ENCODE measurements at places on chromosomes 4 and X.

DNA sequence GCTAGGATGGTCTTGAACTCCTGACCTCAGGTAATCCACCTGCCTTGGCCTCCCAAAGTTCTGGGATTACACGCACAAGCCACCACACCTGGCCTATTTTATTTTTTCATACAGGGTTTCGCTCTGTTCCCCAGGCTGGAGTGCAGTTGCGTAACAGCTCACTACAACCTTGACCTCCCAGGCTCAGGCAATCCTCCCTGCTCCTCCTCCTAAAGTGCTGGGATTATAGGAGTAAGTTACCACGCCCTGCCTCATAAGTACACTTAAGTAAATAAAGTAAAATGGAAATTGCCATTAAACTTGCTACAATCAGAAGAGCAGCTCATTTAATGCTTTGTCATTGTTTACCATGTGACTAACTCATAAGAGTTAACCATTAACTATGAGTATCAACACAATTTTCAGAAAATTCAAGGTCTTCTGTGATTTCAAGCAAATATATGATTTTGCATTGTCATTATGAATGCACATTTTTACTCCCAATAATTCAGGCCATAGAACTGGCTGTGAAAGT lies 12.3 kb downstream of the UGDH start:
- no peak for DNase-seq

- DNase-seq = no peak
Observed at GRCh38 chr4:189800545-189801088, 140.1 kb upstream of the FRG1 start.

DNA sequence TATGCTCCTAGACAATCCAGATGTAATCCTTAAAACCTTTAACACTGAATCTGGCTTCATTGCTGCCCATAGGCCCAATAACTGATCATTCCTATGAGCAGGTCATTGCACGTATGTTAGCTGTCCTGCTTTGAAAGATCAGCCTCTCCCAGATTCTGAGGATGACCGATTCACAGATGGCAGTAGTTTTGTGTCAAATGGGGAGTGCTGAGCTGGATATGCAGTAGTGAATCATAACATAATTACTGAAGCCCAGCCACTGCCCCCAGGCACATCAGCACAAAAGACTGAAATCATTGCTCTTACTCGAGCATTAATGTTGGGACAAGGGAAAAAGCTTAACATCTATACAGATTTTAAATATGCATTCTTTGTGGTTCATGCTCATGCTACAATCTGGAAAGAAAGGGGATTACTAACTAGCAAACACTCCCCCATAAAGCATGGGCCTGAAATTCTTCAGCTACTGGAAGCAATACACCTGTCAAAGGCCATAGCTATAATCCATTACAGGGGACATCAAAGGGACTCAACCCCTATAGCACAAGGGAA lies 16.4 kb upstream of the ZNF280C start:
- no peak for DNase-seq

GRCh38 chr4:140793291-140793690 lies 37.1 kb upstream of the TBC1D9 start:
- DNase-seq = no peak

GRCh38 chrX:150880808-150881165 lies 17.7 kb downstream of the CD99L2 start:
- DNase-seq = no peak

GRCh38 chr4:12165616-12166015 lies 736.9 kb upstream of the HS3ST1 start:
- no peak for DNase-seq

DNA sequence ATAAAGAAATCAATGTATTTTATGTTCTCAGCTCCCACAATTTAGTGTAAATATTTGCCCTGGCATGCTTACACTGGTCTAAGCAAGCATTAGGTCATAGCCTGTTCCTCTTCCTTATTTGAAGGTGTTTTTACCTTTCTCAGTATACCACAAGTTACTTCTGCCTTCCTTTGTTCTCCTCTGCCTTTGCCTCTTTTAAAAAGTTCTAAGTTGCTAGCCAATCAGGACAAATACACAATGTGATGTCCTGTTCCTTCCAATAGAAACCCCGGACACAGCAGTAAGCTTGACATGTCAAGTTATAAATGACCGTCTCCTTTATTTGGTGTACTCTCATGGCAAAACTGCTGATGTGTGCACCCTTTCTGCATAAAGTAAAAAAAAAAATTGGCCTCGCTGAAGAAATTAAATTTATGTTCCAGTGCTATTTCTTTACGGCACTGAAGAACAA lies 49.4 kb downstream of the UGT2B10 start:
- DNase-seq = no peak

GRCh38 chr4:115489279-115489678 lies 375.9 kb upstream of the NDST4 start:
- DNase-seq = no peak

GRCh38 chr4:7793186-7793585 lies 146.5 kb downstream of the AFAP1 start:
- DNase-seq = no peak

GRCh38 chr4:3301450-3302172 lies 8.8 kb downstream of the RGS12 start:
- DNase-seq = no peak

DNA sequence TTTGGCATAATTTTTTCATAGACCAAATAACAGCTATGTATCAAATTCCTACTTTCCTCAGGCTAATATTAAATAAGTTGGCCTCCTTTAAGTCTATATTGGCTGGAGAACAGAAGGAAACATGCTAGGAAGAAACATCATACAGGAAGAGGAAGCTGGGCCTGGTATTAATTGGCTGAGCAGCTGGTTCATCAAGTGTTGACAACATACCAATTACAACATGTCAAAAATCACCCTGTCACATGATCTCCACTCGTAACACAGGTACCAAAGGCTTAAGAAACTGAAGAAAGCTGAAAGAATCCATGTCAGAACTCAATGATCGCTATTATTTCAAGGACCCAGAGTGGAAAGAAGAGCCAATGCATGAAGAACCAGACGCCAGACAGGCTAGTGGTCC lies 10.5 kb downstream of the WDFY3 start:
- DNase-seq = no peak

- DNase-seq = no peak
Observed at GRCh38 chr4:69822198-69822597, 37.7 kb downstream of the SULT1E1 start.

DNA sequence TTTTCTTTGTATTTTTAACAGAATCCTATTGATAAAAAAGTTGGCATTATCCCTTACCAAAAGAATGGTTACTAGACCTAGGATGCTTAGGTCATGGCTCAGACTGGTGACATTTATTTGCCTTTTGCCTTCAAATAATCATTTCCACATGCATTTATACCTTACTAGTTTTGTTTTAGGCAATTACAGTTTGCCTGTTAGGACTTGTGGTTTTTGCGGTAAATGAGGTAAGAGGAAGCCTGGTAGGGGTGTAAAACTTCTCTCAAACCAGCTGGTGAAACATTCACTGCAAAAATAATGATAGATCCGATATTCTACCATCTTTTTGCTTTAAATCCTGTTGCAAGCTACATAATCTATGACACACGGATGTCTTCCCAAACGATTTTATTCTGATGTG lies 12.1 kb downstream of the LAMP2 start:
- DNase-seq = no peak

- DNase-seq = no peak
Observed at GRCh38 chr4:33577791-33578190, 2666.5 kb downstream of the ARAP2 start.

GRCh38 chr4:43242606-43243005 lies 350.1 kb downstream of the GRXCR1 start:
- no peak for DNase-seq

- DNase-seq = no peak
Observed at GRCh38 chrX:47815901-47816845, 20.5 kb upstream of the ZNF81 start.

DNA sequence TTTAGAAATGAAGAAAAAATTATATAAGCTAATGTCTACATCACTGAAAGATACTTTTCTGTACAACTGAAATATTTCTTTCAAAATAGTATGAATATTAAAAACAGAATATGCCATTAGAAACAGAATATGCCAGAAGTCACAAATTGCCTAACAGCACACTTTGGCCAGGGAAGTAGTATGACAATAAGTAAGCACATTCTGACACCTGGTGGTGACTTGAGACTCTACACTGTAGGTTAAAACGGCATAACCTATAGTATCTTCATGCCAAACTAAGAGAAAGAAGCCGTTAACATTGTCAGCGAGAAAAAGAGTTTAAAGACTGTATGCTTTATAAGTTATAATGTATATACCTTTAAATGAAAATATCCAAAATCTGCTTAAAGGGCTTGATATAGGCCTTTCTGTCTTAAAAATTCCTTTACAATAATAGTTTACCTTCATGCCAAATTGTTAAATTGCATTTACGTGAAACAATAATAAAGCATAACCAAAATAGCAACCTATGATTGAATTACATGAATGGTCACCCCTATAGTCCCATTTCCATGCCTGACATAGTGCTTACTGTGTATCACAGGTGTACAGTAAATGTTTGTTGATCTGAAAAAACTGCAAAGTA lies 32.8 kb downstream of the FAM13A start:
- no peak for DNase-seq

DNA sequence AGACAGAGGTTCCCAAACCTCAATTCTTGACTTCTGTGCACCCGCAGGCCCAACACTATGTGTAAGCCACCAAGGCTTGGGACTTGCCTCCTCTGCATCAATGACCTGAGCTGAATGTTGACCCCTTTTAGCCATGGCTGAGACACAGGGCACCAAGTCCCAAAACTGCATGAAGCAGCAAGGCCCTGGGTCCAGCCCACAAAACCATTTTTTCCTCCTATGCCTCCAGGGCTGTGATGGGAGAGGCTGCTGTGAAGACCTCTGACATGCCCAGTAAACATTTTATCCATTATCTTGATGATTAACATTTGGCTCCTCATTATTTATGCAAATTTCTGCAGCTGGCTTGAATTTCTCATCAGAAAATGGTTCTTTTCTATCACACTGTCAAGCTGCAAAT lies 85.4 kb downstream of the ITM2A start:
- DNase-seq = no peak

- DNase-seq = no peak
Observed at GRCh38 chrX:14028473-14028872, 1.2 kb downstream of the GEMIN8 start.

DNA sequence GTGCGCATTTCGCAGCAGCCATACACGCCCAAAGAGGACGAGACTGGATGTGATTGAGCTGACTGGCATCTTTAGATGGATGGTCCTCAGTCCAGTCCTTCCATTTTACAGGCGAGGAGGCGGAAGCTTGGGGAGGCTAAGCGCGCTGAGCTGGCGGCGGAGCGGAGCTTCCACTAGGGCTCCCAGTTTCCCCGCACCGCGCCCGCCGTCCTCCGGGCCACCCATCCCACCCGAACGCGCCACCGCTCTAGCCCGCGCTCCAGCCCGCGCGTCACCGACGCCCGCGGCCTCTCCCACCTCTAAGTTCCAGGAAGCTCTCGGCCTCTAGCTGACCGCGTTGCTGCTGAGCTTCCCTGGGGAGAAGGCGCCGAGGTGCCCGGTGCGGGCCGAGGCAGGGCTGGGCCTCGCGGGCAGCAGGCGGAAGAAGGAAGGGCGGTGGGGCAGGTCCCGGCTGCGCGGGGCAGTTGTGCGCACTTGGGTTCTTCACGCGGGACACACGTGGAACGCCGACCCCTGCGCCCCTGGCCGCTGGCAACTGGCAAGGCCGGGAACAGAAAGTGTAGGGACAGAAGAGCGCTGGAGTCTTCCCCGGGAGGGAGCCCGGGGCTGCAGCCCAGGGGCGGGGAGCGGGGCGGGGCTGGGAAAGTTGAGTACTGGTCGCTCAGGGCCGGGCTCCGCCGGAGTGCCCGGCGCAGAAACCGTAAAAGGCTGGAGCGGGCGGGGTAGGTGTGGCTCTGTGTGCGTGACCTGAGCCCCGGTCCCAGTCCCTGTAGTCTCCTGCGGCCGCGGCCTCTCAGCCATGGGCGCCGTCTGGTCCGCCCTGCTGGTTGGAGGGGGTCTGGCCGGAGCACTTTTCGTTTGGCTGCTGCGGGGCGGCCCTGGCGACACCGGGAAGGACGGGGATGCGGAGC lies at the start of gene STBD1:
TSS of gene STBD1 (plus strand) at position 763 of the 911 bp plus-strand sequence. CDS start at position 800, 37 bp downstream.
- DNase-seq = no peak

- DNase-seq = no peak
Observed at GRCh38 chr4:105288121-105288520, 141.4 kb downstream of the TET2 start.

GRCh38 chr4:128600410-128600809 lies 209.1 kb upstream of the JADE1 start:
- DNase-seq = no peak

GRCh38 chrX:73268463-73268862 lies 53.8 kb upstream of the NAP1L2 start:
- no peak for DNase-seq

GRCh38 chr4:7381221-7381889 lies 53.4 kb downstream of the PSAPL1 start:
- no peak for DNase-seq

DNA sequence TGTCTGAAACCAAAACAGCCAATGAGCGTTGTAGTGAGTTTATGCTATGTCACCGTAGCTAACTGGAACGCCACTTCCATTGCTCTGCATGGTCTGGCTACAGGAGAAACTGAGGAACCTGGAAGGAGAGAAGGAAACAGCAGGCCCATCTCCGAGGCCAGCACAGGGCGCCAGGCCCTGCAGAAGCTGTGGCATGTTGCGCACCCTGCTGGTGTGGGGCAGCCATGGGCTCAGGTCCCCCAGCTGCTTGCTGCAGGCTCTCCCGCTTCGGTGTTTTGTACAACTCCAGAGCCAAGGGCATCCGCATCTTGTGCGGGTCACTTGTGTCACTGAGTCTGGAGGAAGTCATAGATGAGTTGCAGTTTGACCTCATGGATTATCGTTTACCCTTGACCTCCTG lies 89.2 kb downstream of the AFAP1 start:
- no peak for DNase-seq

- no peak for DNase-seq
Observed at GRCh38 chrX:44914532-44915198, 41.7 kb downstream of the KDM6A start.

- no peak for DNase-seq
Observed at GRCh38 chr4:63618883-63619718, 790.1 kb downstream of the TECRL start.

GRCh38 chr4:52979821-52980590 lies 117.9 kb downstream of the RASL11B start:
- DNase-seq = no peak

DNA sequence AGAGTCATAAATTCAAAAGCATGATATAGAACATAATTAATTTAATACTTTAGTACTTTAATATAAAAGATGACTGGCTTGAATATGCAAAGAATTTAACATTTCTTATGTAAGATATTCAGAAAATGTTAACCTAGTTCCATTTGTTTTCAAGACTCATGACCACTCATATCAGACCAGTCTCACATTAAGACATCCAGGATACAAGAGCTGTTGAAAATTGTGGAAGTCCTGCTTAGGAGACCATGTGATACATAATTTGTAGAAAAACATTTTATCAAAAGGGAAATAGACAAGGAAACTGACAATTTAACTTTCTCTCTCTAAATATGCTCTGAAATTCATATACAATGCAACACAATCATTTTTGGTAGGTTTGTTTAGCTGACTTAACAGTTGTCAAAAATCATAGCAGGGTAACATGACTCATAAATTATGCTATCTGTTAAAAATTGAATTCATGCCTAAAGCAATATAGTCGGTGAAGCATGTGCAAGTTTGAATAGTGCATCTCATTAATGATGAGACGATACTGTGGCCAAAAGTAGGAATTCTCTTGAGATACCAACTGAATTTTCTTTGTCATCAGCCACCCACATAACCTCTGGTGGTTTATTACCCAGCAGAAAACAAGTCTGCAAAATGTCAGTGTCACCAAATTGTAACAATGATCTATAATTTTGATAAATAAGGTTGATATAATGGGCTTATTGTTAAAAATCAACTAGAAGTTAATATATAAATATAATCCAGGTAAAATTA lies 211.4 kb downstream of the GASK1B start:
- DNase-seq = no peak
